NCI-H1092 treated with DMSO at 0.1 percent for 48 hours (cell line): ENCODE measurements at places on chromosomes 7 and 10.

GRCh38 chr10:94069884-94070283 is 76.2 kb downstream of the PLCE1 start:
- no peak for DNase-seq

GRCh38 chr7:52799817-52800216 is 235.6 kb upstream of the POM121L12 start:
- DNase-seq, result no peak

GRCh38 chr7:118152149-118152548 is 31.8 kb upstream of the LSM8 start:
- no peak for DNase-seq

GRCh38 chr7:73521636-73522104 is 423 bp downstream of the BAZ1B start:
- DNase-seq, result peak; percentile 49
